ENCODE measurements at places on chromosomes 3 and 15.

GRCh38 chr15:36932070-36932469 is 168.3 kb downstream of the MEIS2 start:
- no peak for DNase-seq

GRCh38 chr3:8450618-8451017 is 51.0 kb upstream of the LMCD1 start:
- no peak for DNase-seq

DNA sequence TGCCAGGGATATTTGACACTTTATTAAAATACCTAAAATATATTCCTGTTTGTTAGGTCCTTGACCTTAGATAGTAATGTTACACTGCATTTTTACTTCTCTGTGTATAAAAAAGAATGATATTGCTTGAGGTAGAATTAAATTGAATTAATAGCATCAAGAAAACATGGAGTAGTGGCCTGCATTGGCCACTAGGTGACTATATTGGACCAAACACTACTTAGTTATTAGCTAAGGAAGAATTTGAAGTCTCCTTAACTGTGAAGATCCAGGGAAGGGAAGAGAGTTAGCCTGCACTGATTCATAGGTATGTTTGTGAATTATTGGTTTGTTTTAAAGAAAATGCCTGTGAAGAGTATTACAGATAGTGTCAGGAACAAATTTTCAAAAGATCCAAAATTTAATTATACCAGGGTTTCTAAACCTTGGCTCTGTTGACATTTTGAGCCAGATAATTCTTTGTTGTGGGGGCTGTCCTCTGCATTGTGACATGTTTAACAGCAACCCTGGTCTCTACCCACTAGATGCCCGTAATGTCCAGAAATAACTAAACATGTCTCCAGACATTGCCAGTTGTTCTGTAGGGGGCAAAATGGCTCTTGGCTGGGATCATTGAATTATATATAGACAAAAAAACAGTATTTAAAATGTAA is 103.6 kb upstream of the THSD4 start:
- DNase-seq, result peak; percentile 5

GRCh38 chr15:100191161-100191560 is 150.6 kb downstream of the ADAMTS17 start:
- DNase-seq, result no peak

Measured in NCI-H2171 (cell line).